ENCODE measurements at places on chromosomes 6 and 20.

DNA sequence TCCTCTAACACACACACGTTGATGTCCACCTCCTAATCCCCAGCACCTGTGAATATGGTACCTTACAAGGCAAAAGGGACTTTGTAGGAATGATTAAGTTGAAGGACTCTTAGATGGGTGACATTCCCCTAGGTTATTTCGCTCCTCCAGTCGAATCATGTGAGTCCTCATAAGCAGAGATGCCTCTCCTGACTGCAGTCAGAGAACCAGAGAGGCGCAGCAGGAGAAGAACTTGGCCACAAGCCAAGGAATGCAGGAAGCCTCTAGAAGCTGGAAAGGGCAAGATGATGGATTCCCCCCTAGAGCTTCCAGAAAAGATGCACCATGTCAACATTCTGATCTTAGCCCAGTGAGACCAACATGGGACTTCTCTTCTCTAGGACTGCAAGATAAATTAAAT lies 133.1 kb upstream of the PTPRT start:
- DNase-seq, result no peak

DNA sequence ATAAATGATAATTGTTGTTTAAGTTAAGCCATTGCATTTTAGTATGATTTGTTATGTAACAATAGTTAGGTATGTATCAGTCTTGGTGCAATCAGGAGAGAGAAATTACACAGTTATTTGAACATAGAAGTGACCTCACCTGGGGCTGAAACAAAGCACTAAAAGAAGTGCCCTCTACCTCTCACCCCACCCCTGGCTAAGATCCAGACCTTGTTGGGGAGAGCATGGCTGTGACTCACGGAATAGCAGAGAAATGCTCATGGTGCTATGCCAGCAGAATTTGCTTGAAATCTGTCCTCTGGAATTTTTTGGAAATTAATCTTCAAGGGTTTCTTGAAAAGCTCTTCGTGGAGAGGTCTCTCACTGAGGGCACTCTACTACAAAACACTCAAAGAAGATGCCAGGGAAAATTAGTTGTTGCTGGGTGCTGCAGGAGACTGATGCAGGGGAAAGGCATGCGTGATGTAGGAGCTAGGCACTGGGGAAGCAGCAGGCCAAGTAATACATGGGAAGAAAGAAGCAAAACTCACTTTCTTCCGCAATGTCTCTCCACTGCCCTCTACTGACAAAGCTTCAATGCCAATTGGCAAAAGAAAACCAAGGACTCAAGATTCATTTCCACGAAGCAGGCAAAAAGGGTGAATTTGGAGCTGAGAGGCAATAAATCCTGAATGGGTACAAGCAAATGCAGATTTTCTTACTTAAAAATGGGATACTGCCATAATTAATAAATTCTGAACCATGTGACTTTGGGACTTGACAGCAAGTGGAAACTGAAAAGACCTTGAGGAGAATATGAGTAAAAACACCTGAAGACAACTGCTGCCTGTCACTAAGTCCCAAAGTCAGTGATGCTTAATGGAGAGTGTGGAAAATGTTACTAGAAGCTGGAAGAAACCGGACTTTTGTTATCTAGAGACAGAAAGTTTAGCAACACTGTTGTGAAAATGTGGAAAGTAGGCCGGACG lies 136.3 kb upstream of the ZNF184 start:
- peak; percentile 50 for DNase-seq

DNA sequence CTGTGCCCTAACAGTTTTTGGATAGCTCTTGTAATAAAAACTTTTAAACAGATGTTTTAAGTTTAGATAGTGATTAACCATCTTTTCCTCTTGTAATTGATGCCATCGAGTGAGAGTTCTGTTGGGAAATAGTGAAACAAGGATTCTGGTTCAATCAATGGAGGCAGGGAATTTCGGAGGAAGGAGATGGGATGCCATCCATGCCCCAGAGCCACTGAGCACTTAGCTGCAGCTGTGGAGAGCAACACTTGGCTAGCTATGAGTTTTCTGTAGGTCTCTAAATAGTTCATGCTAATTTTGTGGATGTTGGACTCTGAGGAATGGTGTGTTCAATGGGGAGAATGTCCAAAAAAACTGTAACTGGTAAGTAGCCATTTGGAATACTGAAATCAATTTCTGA lies 16.7 kb downstream of the CBFA2T2 start:
- DNase-seq, result no peak

DNA sequence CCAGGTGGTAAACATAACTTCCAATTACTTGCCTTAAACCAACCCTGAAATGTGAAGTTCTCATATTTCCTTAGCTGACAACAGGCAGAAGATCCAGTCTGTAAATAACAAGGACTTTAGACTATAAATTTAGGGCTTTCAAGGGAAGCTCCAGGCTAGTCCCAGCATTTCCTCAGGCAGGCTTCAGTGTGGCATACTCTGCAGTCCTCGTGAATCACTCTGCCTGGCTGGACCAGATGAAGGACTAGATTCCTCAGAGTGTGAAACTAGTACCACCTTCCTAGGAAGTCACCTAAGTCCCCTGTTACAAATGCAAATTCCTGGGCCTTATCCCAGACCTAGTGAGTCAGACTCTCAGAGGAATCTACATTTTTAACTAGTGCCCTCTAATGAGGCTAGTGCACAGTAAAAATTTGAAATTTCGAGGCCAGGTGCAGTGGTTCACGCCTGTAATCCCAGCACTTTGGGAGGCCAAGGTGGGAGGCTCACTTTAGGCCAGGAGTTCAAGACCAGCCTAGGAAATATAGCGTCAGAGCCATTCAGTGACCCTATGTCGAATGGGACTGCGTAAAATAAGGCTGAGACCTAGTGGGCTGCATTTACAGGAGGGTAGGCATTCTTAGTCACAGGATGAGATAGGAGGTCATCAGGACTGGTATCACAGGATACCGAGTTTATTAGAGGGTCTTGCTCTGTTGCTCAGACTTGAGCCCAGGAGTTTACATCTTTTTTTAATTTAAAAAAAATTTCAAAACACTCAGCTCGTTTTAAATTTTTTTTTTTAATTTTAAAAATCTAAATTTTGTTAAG lies 279.6 kb upstream of the JARID2 start:
- DNase-seq, result no peak

DNA sequence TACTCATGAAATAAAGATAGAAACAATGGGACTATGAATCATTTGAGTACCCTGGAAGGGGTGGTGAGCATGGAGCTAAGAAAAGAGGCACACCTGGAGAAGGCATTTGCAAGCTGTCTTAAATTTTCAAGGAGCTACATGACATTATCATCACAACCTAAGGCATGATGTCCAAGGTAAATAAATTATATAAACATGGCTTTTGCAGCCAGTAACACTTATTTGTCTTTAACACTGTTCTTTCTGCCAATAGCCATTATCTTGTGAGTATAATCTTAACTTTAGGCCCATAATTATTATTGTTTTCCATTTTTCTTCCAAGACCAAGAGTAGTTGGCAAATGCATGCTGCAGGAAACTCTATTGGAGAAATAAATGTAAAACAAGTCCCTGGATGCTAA lies 63.7 kb downstream of the ALDH5A1 start:
- no peak for DNase-seq
